Hair follicular keratinocyte (primary cell): ENCODE measurements at places on chromosomes 4 and X. TPM values are rescaled to one million over a fixed set of nuclear protein-coding genes. Genes with fewer than 3 reads are reported as not detected.

The PRDM8 gene
- 8.0 and 11.0 TPM in 2 replicates for total RNA-seq

The NAP1L5 gene
- 0.70 and 1.6 TPM in 2 replicates for total RNA-seq

The RAB33A gene
- not detected in 2 replicates for total RNA-seq

The C4orf50 gene
- total RNA-seq, result not detected in 2 replicates
